ENCODE measurements at places on chromosomes 3 and 15.

- no peak for DNase-seq
Observed at GRCh38 chr3:177742273-177742672, 545.0 kb upstream of the TBL1XR1 start.

DNA sequence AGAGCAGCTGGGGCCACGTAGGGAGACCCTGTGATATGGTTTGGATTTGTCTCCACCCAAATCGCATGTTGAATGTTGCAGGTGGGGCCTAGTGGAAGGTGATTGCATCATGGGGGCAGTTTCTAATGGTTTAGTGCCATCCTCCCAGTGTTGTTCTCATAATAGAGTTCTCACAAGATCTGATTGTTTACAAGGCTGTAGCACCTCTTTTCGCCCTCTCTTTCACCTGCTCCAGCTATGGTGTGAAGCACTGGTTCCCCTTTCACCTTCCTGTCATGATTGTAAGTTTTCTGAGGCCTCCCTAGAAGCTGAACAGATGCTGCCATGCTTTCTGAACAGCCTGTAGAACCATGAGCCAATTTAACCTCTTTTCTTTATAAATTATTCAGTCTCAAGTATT is 198.9 kb upstream of the CBLB start:
- DNase-seq, result no peak

- no peak for DNase-seq
Observed at GRCh38 chr15:84832448-84833040, 15.4 kb downstream of the ALPK3 start.

DNA sequence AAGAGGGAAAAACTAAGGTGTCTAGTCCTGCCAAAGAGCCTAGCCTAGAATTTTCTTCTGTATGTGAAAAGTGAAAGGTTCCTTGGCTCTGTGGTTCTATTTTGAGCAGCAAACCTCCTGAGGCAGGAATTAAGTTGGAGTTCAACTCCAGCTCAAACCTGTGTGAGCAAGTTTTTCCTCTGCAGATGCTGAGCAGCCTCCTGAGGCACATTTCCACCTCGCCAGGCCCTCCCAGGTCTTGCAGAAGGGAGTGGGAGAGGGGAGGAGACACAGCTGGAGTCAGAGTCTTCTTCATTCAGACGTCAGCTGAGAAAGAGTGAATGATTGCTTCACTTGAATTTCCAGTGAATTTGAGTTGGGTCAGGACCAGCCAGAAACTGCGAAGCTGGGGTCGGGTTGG is 69.5 kb upstream of the ETV5 start:
- no peak for DNase-seq

GRCh38 chr3:13750731-13751130 is 129.1 kb downstream of the WNT7A start:
- DNase-seq, result no peak

DNA sequence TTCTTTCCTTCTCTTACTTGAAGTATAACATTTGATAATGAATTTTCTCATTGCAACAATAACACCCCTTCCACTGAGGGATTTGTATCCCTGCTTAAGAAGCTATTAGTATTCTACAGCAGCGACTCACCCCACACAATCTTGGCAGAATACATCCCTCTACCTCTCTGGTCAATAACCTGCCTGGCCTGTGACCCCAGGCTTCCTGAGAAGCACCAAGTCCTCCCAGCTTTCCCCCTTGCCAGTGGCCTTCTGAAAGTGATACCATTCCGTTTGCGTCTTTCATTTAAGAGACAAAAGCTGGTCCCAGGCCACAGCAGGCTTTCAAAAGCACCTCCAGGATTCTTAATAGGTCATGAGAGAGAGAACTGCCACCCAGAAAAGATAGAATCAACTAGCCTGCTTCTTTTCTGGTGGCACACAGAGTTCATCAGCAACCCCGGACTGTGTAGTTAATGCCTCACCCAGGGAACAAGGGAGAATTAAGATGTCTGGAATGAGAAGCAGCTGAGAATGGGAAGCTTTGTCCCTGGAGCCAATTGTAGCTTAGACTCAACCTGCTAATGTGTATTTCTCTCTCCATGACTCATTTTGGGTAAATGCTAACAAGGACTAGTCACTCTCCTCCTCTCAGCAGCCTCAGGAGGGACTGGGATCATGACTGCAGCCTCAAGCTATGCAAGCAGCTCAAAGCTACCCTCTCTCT is 101.0 kb upstream of the CPNE4 start:
- no peak for DNase-seq

DNA sequence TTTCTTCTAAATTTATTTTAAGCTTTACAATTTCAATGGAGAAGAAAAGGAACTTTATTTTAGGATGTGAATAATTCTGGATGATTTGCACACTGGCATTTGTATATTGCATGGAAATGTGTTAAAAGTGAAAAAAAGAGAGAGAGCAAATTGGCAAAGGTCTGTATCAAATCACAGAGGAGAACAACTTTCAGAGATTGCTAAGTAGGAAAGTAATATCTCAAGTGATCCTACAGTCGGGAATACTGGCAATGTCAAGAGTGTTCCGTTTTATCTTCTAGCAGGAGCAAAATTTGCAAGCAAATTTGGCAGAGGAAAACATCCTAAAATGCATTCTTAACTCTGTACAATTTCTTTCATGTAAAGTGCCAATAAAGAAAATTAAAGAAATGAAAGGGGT is 97.1 kb upstream of the TMC3 start:
- no peak for DNase-seq

DNA sequence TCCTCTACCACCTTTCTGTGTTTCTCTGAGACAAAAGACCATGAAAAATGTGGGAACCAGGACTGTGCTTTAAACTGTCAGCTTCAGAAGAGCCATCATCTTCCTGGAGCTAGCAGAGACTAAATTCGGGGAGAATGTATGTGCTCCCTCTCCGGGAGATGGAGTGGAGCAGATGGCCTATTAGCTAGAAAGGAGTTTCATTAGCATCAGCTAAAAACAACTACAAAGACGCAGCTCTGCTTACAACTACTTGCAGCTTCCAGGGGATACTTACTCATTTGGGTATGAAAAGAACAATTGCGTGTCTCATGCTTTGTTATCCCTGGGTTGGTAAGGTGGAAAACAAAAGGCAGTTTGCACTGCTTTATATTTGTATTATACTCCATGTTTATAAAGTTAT is 159.6 kb downstream of the MFSD1 start:
- no peak for DNase-seq

GRCh38 chr3:32373844-32374243 is 17.8 kb upstream of the CMTM7 start:
- no peak for DNase-seq

DNA sequence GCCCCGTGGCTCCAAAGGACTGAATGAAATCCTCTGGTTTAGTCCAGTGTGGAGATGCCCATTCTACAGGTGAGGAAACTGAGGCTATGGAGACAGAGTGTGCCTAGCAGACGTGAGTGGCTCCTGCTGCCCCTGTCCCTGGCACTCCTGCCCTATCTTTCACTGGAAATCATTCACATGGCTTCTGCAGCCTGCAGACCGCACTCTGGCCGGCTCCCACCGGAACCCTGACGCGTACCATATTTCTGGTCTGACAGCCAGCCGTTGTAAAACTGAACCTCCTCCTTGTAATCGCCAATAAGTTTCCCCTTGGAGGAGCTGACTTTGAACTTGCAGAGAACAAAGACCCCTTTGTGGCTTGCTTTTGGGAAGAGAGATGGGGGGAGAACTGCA is 136.5 kb downstream of the CHSY1 start:
- no peak for DNase-seq

GRCh38 chr15:95742836-95743235 is 587.7 kb upstream of the NR2F2 start:
- no peak for DNase-seq

GRCh38 chr3:142987080-142987700 is 14.2 kb upstream of the U2SURP start:
- no peak for DNase-seq

GRCh38 chr3:16529264-16529663 is 15.8 kb upstream of the RFTN1 start:
- DNase-seq, result no peak

DNA sequence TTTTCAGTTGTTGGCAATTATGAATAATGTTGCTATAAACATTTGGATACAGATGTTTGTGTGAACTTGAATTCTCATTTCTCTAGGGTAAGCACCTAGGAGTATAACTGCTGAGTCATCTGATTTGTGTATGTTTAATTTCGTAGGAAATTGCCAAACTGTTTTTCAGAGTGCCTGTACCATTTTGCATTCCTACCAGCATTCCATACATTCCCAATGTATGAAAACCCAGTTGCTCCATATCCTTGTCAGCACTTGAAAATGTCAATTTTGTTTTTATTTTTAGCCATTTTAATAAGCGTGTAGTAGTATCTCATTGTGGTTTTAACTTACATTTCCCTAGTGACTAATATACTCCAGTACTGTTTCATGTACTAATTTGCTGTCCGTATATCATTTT is 98.5 kb upstream of the TSC22D2 start:
- DNase-seq, result no peak

DNA sequence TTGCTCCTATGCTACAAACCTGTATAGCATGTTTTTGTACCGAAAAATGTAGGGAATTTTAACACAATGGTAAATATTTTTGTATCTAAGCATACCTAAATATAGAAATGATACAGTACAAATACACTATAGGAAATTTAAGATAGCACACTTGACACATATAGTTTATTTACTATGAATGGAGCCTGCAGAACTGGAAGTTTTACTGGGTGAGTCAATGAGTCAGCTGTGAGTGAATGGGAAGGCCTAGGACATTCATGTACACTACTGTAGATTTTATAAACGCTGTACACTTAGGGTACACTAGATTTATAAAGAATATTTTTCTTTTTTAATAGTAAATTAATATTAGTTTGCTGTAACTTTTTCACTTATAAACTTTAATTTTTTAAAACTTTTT is 707.7 kb upstream of the EPHA6 start:
- DNase-seq, result no peak

GRCh38 chr15:70196372-70197316 is 98.9 kb upstream of the TLE3 start:
- DNase-seq, result peak; percentile 22

DNA sequence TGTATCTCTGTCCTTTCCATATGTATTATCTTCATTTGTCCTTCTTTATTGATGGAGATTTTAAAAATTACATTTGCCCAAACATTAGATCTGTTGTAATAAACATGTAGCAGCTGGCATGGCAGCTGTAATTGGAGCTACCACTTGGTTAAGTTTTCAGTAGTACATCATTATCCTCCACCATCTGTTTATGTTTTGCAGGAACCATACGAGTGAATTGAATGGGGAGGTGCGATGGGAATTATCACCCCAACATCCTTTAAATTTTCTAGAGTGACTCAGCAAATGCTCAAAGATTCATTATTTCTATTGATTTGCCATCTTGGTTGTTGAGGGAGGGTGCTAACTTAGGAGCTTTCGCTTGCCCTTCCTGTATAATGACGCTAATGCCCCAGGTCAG is 32.6 kb upstream of the NOX5 start:
- no peak for DNase-seq

GRCh38 chr3:149384167-149384566 is 6.7 kb upstream of the TM4SF1 start:
- no peak for DNase-seq

- no peak for DNase-seq
Observed at GRCh38 chr3:148953094-148953493, 38.2 kb upstream of the GYG1 start.

DNA sequence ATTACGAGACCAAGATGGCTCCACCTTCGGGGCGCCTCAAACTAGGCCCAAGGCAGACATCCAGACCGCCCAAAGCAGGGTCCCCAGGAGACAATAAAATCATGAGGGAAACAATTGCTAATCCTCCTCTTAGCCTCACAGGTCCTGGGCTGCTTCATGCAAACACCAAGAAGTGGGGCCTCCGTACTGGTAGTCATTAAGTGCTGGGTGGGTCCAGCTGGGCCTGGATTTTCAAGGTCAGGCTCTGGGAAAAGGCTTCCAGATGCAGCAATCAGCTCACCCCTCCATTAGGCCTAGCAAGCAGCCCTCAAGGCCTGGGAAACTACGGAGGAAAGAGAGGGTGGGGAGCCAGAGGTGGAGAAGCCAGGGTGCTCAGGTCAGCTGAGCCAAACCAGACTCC is 634 bp downstream of the FBXL22 start:
- no peak for DNase-seq

- no peak for DNase-seq
Observed at GRCh38 chr15:73986055-73986775, 5.9 kb downstream of the STOML1 start.

DNA sequence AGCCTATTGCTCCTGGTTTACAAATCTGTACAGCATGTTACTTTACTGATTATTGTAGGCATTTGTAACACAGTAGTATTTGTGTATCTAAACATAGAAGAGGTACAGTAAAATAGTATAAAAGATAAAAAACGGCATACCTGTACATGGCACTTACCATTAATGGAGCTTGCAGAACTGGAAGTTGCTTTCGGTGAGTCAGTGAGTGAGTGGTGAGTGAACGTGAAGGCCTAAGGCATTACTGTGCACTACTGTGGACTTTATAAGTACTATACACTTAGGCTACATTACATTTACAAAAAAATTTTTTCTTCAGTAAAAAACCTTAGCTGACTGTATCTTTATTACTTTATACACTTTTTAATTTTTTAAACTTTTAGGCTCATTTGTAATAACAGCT is 90.9 kb downstream of the RAP2B start:
- DNase-seq, result no peak

DNA sequence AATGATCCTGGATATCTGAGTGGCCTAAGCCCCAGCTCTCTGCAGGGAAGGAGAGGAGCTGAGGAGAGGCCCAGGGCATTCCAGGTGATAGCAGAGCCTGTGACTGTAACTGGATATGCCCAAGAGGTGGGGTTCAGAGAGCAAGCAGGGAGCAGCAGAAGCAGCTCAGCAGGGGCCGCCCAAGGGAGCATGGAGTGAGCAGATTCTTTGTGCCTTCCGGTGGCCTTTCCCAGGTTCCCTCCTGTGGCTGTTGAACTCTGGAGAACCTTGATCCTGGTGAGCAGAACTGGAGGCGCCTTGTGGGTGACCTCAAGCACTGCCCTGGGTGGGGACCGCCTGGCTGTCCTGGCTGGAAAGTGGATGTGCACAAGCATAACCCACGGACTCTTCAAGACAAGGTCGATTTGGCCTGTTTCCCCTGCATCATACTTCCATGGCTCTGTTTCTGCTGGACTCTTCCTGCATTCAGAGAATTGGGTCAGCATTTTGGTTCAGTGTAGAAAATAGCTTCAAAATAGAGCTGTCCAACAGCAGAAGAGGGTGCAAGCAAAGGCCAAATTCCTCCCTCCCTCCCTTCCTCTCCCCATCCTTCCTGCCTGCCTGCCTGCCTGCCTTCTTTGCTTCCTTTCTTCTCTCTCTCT is 76.1 kb downstream of the ARNT2 start:
- DNase-seq, result no peak

- no peak for DNase-seq
Observed at GRCh38 chr3:37249717-37250116, 75.3 kb upstream of the LRRFIP2 start.

All from stimulated activated CD8-positive, alpha-beta memory T cell treated with anti-CD3 and anti-CD28 coated beads, Interleukin-12 subunit alpha, Interleukin-12 subunit beta, amount 100 ng/mL, for 1 hour (primary cell).